Activated CD8-positive, alpha-beta memory T cell treated with anti-CD3 and anti-CD28 coated beads for 48 hours (primary cell): ENCODE measurements at places on chromosomes 5 and 9.
A peak's percentile ranks its signal among the peaks of the same experiment; 100 is the strongest.

DNA sequence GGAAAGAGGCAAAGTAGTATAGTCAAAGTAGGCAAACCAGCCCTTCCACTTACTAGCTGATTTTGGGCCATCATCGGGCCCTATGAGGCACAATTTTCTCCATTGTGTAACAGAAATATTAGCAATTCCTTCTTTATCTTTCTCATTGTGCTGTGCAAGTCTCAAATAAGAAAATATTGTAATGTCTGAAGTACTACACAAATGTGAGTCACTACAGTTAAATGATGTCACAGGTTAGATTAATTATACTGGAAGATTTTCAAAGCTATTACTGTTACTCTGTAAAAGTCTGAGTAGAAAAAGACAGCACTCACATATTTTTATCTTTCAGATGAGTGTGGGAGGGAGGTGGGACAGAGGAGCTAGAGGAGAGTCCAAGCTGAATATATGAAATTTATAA is 12.4 kb upstream of the TMC1 start:
- DNase-seq = no peak

DNA sequence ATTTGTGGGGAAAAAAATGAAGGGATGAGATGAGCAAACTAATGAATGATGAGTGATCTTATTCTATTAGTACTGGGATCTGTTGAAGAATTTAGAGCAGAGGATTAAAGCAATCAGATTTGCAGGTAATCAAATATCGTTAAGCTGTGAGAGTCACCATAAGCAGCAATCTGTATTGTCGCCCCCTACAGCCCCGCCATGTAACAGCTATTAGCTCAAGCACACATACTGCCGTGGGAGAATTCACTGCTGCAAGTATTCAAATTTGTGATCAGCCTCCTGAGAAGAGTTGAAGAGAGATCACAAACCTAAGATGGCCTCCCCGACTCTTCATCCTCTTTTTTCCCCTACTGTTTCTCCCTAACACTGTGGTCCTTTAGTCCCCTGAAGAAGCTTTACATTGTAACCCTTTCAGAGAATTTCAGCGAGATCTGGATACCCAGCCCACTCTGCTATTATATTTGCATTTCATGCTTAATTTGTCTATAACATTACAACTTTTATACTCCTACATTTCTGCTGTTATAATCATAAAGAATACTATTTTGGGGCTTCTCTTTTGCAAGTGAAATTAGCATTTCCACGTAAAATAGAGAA is 28.5 kb upstream of the PHF24 start:
- no peak for DNase-seq

DNA sequence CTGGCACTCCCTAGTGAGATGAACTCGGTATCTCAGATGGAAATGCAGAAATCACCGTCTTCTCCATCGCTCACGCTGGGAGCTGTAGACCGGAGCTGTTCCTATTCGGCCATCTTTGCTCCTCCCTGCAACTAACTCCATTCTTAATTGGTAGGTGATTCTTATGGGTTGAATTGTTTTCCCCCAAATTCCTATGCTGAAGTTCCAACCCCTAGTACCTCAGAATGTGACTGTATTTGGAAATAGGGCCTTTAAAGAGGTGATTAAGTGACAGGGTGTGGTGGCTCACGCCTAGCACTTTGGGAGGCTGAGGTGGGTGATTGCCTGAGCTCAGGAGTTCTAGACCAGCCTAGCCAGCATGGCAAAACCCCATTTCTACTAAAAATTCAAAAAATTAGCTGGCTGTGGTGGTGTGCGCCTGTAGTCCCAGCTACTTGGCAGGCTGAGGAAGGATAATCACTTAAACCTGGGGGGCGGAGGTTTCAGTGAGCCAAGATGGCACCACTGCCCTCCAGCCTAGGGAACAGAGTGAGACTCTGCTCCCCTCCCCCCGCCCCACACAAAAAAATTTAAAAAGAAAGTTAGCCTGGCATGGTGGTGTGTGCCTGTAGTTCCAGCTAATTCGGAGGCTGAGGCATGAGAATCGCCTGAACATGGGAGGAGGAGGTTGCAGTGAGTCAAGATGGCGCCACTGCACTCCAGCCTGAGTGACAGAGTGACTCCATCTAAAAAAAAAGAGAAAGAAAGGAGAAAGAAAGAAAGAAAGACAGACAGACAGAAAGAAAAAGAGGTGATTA is 25.2 kb upstream of the FOCAD start:
- no peak for DNase-seq

DNA sequence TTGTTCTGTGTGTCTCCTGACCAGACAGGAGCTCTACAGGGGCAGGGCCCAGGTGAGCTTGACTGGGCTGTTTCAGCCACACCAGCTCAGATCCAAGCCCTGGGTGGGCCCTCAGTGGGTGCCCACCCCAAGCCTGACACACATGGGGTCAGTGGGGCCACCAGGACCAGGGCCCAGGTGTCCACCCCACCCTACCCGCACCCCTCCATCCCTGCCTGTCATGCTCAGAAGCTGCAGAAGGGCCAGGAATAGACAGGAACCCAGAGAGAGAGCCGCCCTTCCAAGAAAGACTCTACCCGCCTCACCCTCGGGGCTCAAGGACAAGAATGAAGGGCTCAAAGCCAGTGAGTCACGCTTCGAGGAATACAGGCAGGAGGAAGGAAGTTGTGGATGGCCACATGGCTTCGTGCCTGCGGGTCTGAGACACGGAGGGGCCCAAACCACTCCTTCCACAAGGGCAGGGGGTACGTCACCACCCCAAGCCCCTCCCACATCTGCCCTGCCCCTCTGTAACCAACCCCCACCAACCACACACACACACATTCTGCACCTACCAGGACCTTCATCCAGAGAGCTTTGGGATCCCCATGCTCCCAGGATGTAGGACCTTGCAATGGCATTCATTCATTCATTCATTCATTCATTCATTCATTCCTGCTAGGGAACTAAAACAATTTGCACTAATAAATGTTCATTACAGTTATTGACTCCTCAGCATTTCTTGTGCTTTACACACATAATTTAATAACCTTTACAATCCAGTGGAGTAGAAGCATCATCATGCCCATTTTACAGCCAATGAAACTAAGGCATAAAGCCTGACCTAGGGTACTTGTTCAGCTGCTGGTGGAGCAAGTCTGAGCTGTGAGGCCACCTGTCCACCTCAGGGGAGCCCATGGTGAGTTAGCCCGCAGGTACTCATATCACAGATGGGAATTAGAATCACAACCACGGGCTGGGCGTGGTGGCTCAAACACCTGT is 55.9 kb upstream of the STXBP1 start:
- peak; percentile 32 for DNase-seq

DNA sequence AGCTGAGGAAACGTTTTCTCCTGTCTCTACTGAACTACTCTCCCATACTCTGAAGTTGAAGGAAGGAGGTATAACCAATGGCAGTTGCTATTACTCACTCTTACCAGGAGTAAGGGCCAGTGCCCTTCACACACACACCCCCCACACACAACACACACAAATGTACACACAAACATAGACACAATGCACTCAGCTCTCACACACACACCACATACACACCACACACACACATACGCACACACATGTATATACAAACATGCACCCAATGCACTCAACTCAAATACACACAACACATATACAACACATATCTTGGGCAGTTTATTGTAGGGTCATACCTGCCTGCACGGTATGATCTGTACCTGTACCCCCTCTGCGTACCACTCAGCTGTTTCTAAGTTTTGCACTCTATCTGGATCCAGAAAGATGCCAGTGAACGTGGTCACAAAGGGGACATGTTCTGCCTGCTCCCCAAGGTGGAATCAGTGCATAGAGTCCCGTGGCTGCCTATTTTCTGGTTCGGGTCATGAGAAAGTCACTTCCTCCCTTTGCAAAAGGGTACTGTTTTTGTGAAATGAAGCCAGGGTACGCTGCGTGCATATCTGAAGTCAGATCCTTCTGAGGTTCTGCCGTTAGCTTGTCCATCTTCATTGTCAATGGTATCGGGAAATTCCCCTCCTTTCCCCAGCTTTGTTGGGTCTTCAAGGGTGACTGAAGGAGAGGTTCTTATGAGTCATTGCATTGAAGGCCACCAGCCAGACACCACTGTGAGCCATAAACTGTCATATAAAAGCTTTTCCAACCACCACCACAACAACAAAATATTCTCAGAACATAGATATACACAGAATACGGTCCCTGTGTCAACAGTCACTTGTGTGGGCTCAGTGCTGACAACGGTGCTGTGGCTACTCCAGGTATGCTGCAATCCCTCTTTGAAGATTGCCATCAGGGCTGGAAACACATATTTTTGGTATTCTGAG is 131.9 kb downstream of the UGCG start:
- no peak for DNase-seq
